CD4-positive, alpha-beta T cell treated with Interleukin-15 for 4 hours (primary cell): ENCODE measurements at places on chromosomes 5 and 9.

DNA sequence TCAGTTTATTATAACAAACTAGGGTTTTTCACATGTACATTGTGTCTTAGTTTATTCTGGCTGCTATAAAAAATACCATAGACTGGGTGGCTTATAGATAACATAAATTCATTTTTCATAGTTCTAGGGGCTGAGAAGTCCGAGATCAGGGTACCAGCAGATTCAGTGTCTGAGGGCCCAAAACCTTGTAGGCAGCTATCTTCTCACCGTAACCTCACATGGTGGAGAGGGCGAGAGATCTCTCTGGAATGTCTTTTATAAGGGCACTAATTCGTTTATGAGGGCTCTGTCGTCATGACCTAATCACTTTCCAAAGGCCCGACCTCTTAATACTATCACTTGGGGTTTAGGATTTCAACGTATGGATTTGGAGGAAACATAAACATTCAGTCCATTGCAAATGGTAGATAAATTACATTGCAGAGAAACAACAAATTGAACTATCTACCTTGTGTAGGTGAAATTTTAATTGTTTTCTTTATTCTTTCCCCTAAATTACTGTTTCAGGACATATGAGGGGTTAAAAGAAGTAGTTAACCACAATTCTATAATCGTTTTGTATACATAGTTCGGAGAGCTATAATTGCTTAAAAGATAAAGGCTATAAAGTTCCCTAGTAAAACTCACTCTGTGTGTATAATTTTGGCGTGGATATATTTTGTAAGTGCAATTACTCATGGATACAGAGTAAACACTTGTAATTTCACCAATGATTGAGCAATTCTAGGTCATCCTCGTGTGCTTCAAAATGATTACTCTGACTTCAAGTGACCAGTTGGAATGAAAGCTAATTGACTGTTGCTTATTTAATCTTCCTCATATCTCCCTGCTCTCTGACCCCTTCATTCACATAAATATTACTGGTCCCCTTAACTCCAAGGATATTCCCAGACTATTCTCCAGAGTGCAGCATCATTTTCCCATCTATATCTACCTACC is 247.5 kb upstream of the TMEM161B start:
- no peak for DNase-seq

GRCh38 chr9:99040911-99041582 is 63.9 kb upstream of the TGFBR1 start:
- no peak for DNase-seq

GRCh38 chr5:112878760-112879159 is 17.7 kb downstream of the SRP19 start:
- peak; percentile 88 for DNase-seq

GRCh38 chr9:137077758-137078693 is 709 bp downstream of the UAP1L1 start:
- peak; percentile 50 for DNase-seq

- no peak for DNase-seq
Measured at GRCh38 chr9:120431268-120431667, 148.7 kb downstream of the CDK5RAP2 start.

- no peak for DNase-seq
Measured at GRCh38 chr9:128003966-128004604, 23.3 kb upstream of the EEIG1 start.

DNA sequence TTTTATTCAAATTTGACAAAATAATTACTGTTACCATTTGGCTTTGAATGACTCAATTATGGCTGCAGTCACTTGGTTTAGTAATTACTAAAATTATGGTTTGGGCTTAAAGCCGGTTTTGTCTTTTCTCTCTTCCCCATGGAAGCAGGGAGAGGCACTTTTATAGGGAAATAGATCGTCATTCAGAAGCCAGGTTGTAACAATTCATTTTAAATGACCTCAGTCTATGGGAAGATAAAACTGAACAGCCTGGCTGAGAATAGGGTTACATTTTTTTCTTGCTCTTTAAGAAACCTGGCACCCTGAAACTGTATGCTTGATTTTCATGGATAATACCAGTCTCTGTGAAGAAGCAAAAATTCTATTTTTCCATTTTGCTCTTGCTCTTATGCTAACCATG is 169.8 kb downstream of the SMC2 start:
- no peak for DNase-seq

DNA sequence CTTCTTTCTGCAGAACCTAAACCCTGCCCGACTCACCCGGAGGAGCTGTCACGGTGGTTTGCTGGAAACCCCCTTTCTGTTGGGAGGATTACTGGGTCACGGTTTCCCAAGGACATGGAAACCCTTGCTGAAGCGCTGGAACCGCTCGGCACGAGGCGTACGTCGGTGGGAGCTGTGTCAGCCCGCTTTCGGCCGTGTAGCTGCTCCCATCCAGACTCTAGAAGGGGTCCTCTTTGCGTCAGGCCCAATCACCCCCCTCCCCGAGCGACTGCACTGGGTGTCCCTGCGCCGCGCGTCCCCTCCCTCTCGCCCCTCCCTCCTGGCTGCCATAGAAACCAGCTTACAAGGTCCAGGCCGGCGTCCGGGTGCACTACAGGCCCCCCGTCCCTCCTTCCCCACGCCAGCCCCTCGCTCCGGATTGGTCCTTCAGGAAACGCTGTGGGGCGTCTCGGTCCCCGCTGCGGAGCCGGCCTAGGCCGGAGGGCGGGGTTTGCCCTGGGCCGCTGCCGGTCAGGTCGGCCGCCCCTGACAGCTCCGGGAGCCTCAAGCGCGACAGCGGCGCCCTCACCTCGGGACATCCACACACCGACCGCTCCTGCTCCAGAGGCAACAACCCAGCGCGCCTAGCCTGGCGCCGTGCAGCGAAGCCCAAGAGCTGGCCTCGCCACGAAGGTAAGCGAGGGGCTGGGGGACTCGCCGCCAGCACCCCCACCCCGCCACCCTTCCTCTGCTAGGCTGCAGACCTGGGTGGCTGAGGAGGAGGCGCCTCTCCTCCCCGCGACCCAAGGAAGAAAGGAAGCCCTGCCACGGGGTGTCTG is at the start of gene NIM1K:
NIM1K (plus strand) TSS at position 486 of the 818 bp plus-strand sequence. CDS start 53,551 bp downstream, outside the sequence.
- DNase-seq = no peak
